CD4-positive, alpha-beta T cell treated with Interleukin-21 for 1 hour (primary cell): ENCODE measurements at places on chromosomes 6 and 20.

DNA sequence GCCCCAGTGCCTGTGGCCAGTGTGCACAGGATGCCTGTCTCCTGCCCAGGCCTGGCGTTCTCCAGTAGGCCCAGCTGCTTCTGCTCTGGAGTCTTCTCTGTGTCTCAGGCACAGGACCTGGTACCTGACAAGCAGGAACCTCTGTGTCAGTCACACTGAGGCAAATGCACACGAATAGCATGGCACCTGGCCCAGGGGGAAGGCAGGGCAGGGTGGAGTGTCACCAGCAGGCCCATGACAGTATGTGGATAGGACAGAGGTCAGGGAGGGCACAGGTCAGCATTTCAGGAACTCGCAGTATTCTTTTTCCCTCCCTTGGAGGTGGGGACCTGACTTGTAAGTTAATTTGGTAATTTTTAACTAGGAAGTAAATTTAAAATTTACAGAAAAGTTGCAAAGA is 5.6 kb downstream of the PSMG4 start:
- no peak for DNase-seq

- DNase-seq, result no peak
Observed at GRCh38 chr6:143689852-143690251, 12.1 kb downstream of the PHACTR2 start.

DNA sequence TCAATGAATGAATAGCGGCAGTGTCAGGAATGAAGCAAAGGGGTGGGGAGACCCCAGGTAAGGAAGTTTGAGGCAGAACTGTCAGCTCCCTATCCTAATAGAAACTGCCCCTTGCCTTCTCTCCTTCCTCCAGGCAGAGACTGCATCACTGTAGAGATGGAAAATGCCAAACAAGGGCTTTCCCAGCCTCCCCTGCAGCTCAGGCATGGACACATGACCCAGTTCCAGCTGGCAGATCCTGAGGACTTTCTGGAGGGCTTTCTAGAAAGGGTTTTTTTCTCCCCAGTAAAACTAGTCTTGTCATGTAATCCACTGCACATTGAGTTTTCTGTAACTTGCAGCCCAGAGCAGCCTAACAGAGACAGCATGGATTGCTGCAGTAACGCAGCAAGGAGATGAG is 17.9 kb upstream of the PNPLA1 start:
- no peak for DNase-seq

GRCh38 chr6:3707024-3707423 is 44.5 kb downstream of the PXDC1 start:
- no peak for DNase-seq

DNA sequence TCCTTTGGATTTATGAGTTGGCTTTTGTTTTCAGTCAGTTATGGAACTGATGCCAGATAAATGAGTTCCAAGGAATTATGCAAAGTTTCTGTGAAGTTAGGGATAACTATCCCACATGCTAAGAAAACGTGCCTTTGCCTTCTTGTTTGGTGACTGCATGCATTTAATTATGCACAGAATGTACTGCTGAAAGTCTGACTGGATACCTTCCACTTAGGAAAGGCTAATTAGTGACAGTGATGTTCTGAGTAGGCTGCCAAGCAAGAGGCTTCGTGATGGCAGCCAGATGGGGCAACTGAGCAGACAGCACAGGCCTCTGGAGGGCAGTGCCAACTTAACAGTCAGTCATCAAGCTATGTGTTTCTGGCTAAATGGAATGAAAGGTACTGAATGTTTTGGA is 289.9 kb downstream of the CD109 start:
- DNase-seq, result no peak

GRCh38 chr6:15460110-15460727 is 202.6 kb downstream of the DTNBP1 start:
- DNase-seq, result no peak

- DNase-seq, result no peak
Observed at GRCh38 chr6:49636713-49637349, at the start of gene RHAG. Gene RHAG, minus strand, starts transcription at chr6:49636839. Its CDS starts 27 bp downstream, at chr6:49636812.

GRCh38 chr20:57200882-57201695 is 65.4 kb downstream of the BMP7 start:
- no peak for DNase-seq

GRCh38 chr6:168159506-168159905 is 80.5 kb upstream of the FRMD1 start:
- DNase-seq, result no peak

DNA sequence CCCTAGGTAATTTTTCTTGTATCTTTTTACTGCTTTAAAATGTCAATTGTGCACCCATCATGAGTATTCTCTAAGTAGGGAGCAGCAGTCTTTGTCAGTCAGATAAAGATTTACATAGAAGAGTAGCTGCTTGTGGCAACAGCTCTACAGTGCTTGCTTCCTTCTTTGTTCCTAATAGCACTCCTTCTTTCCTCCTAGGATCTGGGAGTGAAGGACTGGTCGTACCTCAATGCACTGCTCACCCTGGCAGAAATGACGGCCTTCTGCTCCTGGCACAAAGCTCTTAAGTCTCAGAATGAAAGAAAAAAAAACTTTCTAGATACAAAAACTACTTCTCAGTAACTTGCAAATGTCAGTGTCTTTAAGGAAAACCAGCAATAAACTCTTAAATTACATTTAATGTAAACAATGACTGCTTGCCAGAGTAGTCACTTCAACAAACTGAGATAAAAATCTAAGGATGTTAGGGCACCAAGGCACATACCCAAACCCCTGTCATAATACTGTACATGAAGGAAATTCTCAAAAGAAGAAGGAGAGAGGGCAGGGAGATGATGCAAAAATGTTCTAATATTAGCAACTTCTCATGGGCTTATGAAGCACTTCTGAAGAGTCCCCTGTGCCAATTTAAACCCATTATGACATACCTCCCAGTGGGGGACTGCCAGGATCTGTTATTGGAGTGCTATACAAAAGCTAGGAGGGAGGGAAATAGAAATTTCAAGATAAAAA is 34.0 kb downstream of the NCOA6 start:
- DNase-seq, result no peak

DNA sequence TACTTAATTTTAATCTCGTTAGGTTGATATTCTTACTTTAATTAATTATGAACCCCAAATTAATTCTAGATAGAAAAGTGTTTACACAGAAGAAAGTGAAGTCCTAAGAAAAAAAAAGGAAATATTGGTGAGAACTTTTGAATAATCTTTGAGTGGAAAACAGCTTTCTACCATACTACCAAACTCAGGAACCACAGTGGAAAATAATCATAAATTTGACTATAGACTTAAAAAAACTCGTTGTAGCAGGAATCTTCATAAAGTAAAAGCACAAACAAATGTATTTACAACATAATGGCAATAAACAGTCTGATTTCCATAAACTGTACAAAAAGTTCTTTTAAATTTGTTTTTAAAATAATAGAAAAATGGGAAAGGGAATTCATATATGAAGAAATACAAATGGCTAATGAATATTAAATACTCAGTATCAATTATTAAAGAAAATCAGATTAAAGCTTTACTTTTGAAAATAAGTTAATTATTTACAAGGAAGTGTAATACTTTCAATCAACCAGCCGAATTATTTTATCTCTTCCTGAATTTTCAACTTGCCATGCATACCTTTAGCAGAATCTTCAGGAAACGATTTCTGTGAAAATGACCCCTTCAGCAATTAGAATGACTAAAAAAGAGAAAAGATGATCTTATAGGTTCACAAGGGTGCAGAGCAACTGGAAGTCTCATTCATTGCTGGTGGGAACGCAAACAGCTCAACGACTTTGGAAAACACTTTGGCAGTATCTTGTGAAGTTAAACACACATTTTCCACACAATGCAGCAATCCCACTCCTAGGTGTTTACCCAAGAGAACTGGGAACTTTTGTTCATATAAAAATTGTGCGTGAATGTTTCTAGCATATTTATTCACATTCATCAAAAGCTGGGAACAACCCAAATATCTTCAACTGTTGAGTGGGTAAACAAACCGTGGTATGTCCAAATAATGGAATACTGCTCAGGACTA is 38.5 kb upstream of the BMP6 start:
- DNase-seq, result no peak

GRCh38 chr6:121382467-121383121 is 48.3 kb upstream of the TBC1D32 start:
- DNase-seq, result no peak

DNA sequence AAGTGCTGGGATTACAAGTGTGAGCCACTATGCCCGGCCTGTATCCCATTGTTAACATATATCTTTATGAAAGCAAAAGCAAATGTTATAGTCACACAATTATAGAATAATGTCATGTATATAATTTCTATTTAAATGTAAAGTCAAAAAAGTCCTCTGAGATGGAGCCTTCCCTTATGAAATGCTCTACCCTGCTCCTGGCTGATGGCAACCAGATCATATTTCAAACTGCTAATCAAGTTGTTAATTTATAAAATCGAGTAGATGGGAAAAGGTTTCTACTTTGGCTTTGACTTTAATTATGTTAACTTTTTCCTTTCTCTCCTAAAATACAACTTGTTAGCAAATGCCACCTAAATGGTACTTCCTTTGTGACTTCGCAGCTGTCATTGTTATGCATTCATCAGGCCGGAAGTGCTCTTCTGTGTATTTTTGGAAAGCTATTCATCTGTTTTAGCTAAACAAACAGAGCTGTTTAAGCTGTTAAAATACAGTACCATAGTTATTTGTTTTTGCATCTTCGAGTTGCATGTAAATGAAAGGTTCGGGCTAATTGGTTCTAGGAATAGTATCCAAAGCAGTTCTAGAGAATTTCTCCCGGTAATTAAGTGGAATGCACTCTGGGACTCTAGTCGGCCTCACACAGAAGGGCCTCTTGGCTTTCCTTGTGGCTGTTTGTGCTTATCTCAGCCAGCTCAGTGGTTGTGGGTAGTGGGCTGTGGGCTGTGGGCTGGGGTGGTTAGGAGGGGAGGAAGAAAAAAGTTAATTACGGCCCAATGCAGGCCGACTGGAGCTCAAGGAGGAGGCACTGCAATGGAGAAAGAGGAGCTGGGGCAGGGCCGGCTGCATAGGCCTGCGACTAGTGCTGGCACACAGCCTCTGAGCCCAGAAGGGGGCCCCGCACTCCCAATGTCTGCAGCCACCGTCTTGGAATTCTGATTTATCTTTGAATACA is 34.8 kb downstream of the SLC35D3 start:
- no peak for DNase-seq

DNA sequence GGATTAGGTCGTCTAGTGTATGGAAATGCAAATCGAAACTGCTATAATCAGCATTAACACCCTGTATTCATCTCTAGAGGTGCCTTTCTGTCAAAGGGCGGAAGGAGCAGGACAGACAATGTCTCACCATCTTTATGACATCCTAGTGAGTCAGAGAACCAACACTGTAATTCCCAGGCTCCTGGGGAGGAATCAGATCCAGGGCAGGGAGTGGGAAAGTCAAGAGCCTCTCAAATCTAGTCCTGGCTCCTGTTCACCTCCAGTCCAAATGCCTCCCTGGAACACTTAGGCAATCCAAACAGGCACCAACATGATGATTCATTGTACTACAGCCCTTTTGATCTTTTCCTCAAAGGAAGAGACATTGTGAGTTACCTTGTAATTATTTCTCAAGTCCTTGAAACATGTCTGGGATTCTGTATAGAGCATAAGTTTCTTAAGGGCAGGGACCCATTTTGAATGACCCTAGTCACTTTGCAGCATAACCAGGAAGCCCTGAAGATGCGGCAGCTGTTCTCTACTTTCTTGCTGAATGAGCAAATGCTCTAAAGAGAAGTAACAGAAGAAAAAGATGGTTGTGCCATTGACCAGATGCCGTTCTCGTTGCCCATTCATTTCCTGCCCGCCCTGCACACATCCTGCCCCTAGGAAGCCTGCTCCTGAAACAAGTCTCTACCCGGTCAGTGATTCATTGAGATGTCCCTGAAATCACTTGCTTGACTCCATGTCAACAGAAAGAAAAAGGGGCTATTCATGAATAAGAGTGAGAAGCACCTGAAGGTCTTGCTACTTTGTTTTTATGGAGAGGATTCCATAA is 112.8 kb upstream of the JARID2 start:
- no peak for DNase-seq

GRCh38 chr6:124430740-124431318 is 531.4 kb upstream of the RNF217 start:
- DNase-seq, result no peak

DNA sequence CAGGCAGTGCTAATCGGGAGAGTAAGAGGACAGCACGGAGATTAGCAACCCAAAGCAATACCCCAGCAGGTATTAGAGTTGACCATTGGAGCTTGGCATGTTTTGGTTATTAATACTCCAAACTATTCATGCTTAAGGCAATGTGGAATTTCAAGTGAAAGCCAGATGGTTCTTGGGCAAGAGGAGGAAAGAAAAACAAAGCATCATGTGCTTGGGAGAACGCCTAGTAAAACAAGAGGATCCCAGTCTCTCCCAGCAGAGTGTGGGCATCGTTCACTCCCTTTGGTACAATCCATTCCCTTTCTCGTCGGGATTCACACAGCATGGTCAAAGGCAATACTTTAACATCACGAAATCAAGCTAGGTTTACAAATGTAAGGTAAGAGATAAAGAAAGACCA is 349.8 kb downstream of the PRKN start:
- DNase-seq, result no peak

GRCh38 chr6:15512721-15513120 is 150.1 kb downstream of the DTNBP1 start:
- DNase-seq, result no peak

- DNase-seq, result no peak
Observed at GRCh38 chr6:95094751-95095663, 482.3 kb upstream of the MANEA start.

- no peak for DNase-seq
Observed at GRCh38 chr6:89387516-89388201, 24.4 kb downstream of the RRAGD start.

- DNase-seq, result no peak
Observed at GRCh38 chr6:56899311-56899710, 55.6 kb upstream of the BEND6 start.

DNA sequence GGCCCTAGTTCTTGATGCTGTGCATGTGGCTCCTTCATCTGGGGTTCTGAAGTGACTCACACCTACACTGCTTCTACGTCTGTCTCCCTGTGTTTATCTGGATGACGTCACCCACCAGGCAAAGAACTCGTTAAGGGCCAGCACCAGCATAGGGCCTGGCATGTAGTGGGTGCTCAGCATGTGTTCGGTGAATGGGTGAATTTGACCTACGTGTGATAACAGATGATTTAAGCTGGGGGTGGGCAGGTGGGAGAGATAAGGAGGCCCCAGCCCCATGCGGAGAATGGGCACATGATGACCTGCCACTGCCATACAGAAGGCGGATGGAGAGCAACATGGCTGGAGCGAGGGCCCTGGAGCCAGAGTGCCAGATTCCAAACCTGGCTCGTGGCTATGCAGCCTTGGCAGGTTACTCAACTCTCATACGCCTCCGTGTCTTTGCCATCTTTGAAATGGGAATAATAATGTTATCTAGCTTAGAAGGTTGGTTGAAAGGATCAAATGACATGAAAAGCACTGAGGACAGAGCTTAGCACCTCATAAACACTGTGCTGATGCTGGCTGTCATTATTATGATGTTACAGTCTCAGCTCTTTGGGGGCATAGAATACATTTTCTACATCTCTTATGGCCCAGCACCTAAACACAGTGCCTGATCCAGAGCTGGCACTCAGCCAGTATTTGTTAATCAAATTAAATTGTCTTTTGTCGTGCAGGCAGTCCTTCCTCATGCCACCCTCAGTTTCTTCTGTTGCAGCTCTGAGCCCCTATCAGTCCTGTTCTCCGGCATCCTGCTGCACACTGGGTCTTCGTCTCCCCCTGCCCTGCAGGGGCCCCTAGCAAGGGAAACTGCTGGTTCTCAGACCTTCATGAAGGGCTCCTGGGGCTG is 39.6 kb downstream of the VEGFA start:
- no peak for DNase-seq
